Amniotic epithelial cell (primary cell): ENCODE measurements at places on chromosomes 5 and 9.

DNA sequence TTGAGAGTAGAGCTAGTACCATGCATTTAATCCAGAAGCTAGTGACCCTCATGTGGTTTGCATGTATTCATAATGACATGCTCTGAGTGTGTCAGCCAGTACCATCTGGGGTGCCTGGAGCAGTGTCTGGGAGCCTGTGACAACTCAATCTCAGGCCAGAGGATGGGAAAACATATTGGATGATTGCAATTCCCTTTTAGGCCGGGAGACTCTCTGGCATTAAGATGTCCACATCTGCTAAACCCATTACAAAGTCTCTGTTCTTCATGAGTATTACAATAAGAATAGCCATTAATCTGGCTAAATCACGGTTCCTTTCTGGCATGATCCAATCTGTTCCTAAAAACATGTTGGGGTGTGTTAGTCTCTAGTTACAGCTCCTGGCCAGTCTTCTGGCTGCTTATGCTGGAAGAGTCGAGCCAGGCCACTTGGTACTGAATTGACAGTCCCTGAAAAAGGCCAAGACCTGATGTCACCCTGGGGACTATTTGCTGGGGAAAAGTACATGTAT lies 475.7 kb downstream of the ENC1 start:
- no peak for DNase-seq

DNA sequence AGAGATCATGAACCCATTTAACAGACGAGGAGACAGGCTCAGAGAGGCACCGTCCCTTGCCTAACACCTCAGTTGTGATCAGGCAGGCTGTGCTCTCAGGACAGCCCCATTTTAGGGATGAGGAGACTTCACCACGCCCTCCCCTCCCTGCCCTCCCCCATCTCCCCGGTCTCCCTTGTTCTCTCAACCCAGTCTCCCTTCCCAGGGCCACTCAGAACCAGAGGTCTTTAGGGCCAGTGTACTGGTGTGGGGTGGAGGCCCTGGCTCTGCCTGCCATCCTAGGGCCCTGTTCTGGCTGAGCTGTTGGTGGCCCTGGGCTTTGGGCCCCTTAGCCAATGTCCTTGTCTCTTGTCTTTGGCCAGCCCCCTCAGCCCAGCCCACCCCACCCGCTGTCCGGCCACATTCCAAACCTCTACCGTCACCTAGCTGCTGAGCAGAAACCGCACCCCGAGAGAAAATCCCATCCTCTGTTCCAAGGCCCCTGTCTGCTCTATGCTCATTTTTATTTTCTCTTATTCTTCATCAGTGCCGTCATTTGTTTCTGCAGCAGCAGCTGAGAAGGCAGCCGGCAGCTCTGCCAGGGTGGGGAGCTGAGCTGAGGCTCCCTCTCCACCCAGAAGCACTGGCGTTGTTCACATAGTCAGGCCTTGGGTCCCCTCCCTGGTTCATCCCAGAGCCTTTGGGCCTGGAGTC lies 33.9 kb downstream of the OLFML2A start:
- DNase-seq, result peak; percentile 81

DNA sequence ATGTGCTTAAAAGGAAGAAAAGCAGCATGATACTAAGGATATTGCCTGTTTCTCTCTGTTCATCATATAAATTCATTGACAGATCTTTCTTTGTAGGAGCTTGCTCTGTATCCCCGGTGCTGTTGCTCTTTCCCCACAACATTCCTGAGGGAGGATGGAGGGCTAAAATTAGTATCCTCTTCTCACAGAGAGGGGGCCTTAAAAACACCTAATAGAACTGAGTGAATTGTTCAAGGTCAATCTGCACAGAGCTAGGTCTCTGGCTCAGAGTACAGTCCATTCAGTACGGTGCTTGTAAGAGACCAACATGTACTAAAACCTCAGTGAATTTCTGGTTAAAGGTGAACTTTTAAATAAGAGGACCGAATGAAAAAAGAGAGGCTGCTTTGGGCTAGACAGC lies 88.7 kb downstream of the PALM2AKAP2 start:
- no peak for DNase-seq

- DNase-seq, result no peak
These were observed 30.1 kb downstream of the ISOC1 start for GRCh38 chr5:129124608-129125007.

DNA sequence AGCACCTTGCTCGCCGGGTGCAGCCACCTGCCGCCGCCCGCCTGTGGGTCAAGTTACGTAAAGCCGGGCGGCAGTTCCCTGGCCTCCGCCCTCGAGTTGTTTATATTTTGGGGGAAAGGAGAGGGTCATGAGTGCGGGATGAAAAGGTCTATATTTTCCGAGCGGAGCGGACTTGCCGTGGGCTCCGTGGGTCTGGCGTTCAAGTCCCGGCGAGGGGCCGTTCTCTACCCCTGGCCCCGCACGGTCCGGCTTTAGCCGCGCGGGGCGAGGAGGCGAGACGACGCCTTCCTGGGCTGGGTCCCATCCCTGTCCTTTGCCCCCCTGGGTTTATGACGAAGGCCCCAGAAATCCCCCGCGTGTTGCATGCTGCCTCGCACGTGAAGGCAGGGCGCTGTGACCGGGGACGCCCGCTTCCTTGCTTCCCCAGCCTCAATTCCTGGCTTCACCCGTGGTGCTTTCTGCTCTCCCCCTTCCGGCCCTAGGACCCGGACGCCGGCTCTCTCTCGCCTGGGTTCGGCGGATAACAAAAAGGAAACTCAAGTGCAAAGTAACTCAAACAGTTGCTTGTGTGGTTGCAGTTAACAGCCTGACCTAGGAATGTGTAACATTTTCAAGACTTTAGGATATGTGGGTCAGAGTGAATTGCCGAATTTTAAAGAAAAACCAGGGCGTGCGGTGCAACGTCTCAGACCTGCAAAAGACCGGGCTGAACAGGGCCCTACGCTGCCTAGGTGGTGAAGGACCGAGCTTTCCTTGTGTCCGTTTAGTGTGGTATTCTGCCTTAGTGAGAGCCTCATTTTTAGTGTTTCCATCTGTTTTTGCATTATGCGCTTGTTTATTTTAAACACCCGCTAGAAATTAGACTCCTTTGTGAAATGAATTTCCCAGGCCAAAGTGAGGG lies 810 bp downstream of the VPS13A start:
- DNase-seq, result peak; percentile 20

GRCh38 chr5:77168161-77168878 lies 42.2 kb upstream of the PDE8B start:
- no peak for DNase-seq
